ENCODE measurements at places on chromosomes 4 and X.

GRCh38 chr4:27154706-27155105 is 294.1 kb downstream of the STIM2 start:
- DNase-seq, result no peak

DNA sequence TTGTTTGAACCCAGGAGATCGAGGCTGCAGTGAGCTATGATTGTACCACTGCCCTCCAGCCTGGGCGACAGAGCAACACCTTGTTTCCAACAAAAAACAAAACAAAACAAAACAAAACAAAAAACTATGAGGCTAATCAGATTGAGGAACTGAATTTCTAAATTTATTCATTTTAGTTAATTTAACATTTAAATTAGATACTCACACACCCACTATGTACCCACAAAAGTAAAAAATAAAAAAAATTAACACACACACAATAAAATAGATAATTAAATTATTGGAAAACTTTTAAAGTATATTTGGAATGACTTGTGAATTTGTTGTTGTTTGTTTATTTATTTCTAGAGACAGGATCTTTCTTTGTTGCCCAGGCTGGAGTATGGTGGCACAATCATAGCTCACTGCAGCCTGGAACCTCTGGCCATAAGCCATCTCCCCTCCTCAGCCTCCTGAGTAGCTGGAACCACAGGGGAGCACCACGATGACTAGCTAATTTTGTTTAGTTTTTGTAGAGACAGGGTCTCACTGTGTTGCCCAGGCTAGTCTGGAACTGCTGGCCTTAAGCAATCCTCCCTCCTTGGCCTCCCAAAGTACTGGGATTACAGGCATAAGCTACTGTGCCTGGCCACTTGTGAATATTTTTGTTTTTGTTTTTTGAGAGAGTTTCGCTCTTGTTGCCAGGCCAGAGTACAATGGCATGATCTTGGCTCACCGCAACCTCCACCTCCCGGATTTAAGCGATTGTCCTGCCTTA is 9.8 kb upstream of the ZNF157 start:
- DNase-seq, result no peak

- no peak for DNase-seq
Observed at GRCh38 chr4:120903419-120903818, 19.1 kb downstream of the PRDM5 start.

DNA sequence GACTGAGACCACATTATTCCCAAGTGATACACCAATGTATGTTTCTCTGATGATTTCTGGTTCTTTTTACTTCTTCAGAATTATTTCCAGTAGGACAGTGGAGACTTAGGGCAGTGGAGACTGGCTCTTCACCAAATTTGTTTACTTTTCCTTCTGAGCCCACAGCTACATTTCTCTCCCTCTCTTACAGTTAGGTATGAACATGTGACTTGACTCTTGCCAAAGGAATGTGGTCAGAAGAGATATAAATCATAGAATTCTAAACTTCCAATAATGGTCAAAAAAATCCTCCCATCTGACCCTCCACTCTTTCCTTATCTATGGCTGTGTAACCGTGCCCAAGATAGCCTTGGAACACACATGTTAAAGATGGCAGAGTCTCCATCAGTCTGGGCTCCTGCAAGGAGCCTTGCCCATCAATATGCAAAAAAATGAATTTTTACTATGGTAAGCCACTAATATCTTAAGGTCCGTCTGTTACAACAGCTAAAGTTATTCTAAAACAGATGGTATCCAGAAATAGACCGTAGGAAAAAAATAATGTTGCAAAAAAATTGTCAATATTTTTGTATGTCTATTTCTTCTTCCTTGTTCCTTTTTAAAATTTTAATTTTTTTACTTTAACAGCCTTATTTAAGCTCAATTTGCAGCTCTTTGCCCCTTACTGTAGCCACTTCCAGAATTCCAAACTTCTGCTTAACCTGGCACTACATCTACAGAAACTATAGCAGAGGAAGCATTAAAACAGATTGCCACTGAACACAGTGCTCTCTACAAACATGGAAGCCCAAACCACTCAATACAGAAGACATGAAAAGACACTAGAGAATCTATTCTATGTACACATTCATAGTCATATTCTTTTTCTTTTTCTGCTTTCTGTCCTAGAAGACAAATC is 260.7 kb downstream of the COL25A1 start:
- DNase-seq, result no peak

DNA sequence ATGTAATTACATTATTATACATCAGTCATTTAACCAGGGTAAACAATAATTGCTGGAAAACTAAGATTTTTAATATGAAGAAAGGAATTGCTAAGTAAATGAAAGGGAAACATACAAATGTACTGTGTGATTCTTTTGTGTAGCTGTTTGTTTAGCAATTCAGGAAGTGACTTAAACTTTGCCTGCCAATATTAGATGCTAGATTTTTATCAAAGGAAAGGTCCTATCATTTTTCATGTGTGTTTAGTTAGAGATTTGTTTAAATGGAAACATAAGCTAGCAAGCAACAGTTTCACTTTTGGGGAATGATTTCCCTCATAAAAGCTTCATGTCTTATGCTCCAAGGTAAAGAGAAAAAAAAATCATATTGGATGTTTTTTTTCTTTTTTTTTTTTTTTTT is 95.1 kb upstream of the LIMCH1 start:
- DNase-seq, result no peak

GRCh38 chr4:26179316-26179760 is 141.5 kb upstream of the RBPJ start:
- DNase-seq, result no peak

DNA sequence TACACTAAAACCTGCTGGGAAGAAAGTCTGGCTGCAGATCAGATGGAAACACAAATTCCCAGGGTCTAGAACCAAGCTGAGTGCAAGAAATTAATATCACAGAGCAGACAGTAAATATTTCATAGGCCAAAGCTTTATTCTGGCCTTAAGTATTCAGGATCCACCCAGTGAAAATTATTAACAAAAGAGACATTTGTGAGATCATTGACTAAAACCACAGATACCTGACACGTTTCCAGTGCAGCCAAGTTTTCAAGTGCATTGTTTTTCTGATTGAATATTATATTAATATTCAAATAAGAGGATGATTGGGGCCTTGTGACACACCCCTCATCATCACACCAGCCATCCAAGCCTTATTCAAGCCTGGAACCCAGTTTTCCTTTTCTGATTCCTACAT is 10.3 kb downstream of the ELOVL6 start:
- DNase-seq, result no peak

- DNase-seq, result no peak
Observed at GRCh38 chr4:188986271-188986689, 847.0 kb downstream of the TRIML1 start.

- DNase-seq, result no peak
Observed at GRCh38 chrX:110258552-110258951, 59.3 kb downstream of the AMMECR1 start.

DNA sequence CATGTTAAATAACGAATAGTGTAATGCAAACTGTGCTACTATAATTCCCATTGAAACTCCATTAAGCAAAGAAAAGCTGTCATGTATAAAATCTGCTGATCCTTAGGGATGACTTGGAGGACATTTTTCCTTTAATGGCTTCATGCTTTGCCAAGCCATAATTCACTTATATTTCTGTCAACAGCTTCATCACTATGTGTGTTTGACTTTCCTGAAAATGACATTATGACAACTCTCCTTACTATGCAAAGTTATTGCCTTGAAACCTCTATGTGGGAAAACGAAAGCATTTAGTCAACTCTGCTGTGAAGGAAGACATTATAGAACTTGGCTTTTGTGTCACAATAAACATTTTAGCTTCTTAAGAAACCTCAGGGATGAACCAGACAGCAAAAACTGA is 210.5 kb downstream of the GRXCR1 start:
- DNase-seq, result no peak

DNA sequence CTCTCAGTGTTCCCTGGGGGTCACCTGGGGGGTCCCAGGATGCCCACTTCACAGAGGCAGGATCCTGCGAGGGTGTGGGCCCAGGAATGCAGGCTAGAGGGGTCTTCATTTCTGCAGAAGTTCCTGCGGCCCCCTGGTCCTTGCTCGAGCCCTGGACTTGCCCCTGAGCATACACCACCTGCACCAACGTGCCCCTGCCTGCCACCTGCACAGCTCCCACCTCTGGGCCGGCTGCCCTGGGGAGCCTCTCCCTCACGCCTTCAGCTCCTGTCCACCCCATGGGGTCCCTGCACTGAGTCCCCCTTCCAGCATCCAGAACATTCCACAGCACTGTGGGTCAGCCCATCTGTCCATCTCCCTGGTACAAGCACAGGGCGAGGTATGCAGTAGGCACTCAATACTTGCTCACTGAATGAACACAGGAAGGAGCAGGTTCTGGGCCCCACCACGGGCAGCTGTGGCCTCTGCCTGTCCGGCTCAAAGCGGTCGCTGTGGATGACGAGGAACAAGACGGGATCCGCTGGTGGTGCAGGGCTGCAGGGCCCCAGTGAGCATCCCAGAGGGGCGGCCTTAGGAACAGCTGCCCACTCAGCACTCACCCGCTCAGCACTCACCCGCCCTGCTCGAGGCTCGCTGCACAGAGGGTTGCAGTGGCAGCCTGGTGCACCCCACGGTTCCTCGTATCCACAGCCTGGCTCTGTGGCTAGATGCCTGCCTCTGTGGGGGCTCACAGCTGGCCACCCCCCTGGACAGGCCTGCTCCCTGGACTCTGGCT is 70.5 kb upstream of the MXD4 start:
- DNase-seq, result no peak

DNA sequence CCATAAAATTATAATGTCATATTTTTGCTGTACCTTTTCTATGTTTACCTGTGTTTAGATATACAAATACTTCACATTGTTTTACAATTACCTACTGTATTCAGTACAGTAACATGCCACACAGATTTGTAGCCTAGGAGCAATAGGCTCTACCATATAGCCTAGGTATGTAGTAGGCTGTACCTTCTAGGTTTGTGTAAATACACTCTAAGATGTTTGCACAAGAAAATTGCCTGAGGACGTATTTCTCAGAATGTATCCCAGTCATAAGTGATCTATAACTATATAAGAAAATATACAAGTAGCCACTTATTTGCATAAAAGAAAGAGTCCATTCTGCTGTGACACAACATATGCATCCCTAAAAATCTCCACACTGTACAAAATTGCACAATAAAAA is 36.3 kb upstream of the SCML1 start:
- DNase-seq, result no peak

DNA sequence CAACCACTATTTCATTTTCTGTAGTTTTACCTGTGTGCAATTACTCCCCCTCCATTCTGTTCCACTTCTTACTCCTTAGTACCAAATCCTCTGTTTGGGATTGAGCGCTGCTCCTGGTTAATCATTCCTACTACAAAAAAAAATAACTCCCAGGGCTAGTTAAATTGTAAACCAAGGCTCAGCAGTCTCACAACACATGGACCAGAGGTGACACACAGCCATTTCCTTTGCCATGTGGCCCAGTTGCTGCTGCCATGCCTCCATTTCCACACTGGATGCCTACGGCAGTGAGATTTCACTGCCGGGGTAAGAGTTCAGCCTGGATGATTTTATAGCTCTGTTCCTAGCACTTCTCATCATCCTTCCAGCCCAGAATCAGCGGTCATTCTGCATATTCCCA is 107.2 kb downstream of the AKAP4 start:
- no peak for DNase-seq

GRCh38 chr4:39613093-39613656 is 25.5 kb downstream of the SMIM14 start:
- DNase-seq, result no peak

DNA sequence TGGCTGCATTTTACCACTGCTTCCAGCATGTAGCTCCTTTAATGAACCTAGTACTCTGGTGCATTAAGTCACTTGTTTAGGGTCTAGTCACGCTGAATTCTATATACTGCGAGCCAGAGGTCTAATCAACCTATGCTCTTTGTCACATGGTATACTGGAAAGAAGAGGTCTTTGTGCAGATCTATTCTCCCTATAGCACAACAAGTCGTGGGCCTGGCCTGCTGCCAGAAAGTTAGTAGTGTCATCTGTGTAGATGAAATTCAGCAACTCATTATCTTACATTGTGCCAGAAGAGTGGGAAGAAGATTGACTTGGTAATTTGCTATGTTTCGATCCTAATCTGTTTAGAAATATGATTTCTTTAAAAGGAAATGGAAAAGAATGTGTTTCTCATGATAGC is 80.8 kb downstream of the AWAT2 start:
- no peak for DNase-seq

DNA sequence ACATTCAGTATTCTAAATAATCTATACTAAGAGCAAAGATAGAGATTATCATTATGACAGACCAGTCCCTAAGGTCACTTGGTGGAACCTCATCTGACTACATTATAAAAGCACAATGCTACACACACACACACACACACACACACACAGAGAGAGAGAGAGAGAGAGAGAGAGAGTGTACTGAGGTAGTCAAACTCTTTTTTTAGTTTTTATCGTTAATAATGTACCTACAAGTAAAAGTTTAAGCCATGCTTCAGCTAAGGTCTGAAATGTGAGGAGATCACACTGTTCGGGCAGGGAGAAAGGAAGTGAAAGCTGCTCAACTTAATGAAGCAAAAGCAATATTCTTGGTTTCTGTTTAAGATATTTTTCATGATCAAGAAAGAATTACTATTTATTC is 75.8 kb upstream of the CCDC160 start:
- no peak for DNase-seq

GRCh38 chr4:9901257-9901656 is 119.8 kb downstream of the DRD5 start:
- no peak for DNase-seq

GRCh38 chrX:113726898-113727297 is 857.0 kb upstream of the HTR2C start:
- DNase-seq, result no peak

DNA sequence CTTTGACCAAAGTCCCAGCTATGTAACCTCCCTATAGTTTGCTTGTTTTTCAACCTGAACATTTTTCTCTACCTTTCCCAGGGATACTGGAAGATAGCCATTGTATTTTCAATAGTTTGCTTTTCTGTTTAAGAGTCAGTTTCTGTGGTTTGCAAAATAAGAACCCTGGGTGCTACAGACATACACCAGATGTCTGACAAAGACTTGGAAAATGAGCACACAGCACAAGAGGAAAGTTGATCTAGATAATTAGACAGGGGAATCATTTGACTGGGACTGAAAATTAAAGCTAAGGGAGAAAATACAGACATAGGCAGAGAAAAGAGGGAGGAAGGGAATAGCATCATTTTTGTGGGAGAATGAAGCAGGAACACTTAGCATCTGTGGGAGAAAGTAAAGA is 218.3 kb upstream of the CNKSR2 start:
- no peak for DNase-seq

GRCh38 chr4:142404191-142404611 is 441.9 kb downstream of the INPP4B start:
- peak; percentile 61 for DNase-seq

DNA sequence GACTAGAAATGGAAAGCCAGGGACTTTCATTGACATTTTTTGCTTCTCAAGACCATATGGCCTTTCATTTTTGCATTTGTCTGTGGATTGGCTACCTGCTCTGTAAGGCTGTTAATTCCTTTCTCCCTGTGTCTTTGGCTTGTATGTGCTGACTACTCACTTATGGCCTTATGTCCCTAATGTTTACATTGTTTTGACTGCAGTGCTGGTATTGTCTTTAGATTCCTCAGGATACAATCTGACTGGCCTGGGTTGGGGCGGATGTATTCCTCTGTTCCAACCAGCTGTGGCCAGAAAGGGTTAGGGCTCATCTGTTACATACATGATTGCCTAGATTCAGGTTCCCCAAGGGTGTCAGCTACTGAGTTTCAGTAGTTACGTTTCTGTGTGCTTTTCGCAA is 108.1 kb downstream of the RAPGEF2 start:
- no peak for DNase-seq

- DNase-seq, result no peak
Observed at GRCh38 chr4:100063355-100063754, 113.3 kb upstream of the H2AZ1 start.
